ENCODE measurements at places on chromosomes 3 and 15.

DNA sequence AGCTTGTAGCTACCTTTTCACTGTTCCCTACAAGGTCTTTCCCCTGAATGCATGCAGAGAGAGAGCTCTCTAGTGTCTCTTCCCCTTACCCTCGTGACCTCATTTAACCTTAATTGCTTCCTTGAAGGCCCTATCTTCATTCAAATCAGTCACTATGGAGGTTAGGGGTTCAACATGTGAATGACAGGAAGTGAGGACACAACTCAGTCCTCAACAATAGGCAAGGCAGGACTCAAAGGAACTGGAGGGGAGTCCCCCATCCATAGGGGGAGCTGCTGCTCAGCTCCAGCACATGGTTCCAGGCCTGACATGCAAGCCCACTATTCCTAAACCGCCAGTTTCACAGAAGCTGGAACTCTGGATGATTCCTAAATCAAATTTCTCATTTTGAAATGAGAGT lies 33.8 kb upstream of the GYG1 start:
- DNase-seq, result no peak

GRCh38 chr15:100049936-100050876 lies 291.6 kb downstream of the ADAMTS17 start:
- DNase-seq, result no peak

DNA sequence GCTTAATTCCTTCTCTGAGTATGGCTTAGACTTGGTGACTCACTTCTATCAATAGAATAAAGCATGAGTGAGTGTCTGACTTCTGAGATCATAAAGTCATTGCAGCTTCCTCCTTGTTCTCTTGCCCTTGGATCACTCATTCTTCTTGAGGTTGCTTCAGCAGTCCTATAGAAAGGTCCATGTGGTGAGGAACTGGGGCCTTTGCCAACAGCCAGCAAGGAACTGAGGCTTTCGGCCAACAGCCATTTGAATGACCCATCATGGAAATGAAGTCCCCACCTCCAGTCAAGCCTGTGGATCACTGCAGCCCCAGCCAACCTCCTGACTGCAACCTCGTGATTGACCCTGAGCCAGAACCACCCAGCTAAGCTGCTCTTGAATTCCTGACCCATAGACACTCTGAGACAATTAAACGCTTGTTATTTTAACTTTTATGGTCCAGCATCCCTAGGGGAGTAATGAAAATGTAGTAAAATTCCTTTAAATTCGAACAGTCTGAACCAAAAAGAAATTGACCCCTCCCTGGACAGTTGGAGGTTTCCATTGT lies 84.5 kb downstream of the WDR76 start:
- no peak for DNase-seq

- no peak for DNase-seq
Measured at GRCh38 chr3:33145901-33146580, 32.2 kb downstream of the CRTAP start.

GRCh38 chr15:27844018-27844666 lies 255.0 kb downstream of the OCA2 start:
- no peak for DNase-seq

DNA sequence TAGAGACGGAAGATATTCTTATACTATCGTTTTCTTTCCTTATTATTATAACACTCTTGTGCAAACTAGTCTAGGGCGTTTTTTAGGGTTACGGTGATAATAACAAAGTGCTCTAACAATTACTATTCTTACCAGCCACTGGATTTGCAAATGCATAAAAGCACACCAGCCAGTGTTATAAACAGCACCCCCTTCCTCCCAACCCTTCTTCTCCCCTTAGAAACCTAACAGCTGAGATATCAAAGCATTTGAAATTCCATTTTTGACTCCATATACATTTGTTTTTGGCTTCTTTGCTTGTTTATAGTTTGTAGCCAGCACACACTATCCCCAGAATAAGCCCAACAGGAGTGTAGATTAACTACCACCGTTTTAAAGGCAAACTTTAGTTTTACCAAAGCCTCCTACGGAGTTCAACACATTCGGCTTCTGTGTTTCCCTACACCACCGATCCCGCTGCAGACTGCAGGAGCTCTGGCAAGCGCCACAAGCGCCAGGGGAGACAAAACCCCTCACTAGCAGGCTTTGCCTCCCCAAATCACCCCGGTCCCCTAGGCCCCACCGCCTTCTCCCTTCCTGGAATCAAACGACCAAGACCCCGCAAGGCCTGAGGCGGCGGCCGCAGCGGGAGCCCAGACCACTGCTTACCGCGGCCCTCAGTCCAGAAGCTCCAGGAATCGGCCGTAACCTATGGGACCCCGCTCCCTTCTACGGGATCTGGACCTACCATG lies 461 bp downstream of the COPB2 start:
- DNase-seq, result no peak

GRCh38 chr3:101379658-101380376 lies 59.4 kb upstream of the IMPG2 start:
- DNase-seq, result no peak

- no peak for DNase-seq
Measured at GRCh38 chr3:129535075-129535474, 6.6 kb downstream of the RHO start.

DNA sequence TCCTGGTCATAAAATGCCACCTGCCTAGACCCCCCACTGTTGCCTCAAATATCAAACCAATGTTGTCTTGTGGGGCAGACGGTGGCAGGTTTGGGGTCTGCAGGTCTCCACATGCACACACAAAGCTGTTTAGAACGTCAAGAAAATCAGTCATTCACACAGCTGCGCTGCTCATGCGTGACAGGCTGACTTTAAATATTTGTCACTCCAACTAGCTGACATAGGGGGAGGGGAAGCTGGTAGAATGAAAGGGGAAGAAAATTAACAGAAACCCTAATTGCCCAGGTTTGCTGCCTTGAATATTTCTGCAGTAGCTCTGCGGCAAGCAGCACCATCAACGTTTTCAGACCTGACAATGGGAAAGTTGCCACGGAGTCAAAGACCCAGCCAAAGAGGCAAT lies 201.8 kb downstream of the ABHD5 start:
- DNase-seq, result no peak

GRCh38 chr3:45832699-45833098 lies 9.2 kb downstream of the LZTFL1 start:
- no peak for DNase-seq

Data from ascending aorta (tissue), 2 donors.